ENCODE measurements at places on chromosomes 16 and 17. TPM values are rescaled to one million over a fixed set of nuclear protein-coding genes. Genes with fewer than 3 reads are reported as not detected.

KRTAP4-1 gene
- total RNA-seq = not detected

- H3K4me1 ChIP-seq = peaks cover 11% of the 10 kb centered on the region
- no peaks in the 10 kb centered on the region for H3K27me3 ChIP-seq
- no peak for DNase-seq
- H3K4me3 ChIP-seq = no peak overlapping the region
Observed at GRCh38 chr17:80906364-80907259, 85.0 kb upstream of the CHMP6 start.

DNA sequence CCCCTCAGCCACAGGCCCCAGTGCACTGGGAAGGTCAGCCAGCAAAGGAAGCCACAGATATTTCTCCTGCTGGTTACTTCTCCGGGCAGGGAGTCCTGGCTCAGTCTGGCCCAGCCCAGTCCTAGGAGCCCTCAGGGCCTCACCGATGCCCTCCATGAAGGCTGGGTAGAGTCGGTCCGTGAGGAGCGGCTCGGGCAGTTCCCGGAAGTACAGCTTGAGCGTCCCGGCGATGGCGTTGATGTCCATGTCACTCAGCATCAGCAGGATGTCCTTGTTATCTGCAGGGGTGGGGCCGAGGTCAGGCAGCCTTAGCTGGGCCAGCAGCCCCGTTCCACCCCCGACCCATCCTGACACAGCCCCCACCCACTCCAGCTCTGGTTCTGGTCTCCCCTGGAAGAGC is 13.7 kb downstream of the TIMM22 start:
- no peaks in the 10 kb centered on the region for H3K4me1 ChIP-seq
- H3K27ac ChIP-seq = no peak overlapping the region
- H3K27me3 ChIP-seq = no peaks in the 10 kb centered on the region

- peak overlapping the region; percentile 88 for H3K27ac ChIP-seq
- H3K4me3 ChIP-seq = peak overlapping the region; percentile 53
- peak; percentile 85 for DNase-seq
- H3K27me3 ChIP-seq = no peaks in the 10 kb centered on the region
Observed at GRCh38 chr17:67435122-67435521, 58.0 kb downstream of the PITPNC1 start.

GRCh38 chr16:8730335-8730915 is 56.0 kb downstream of the ABAT start:
- H3K36me3 ChIP-seq = no peaks in the 10 kb centered on the region
- H3K27me3 ChIP-seq = no peaks in the 10 kb centered on the region
- no peak overlapping the region for H3K27ac ChIP-seq
- H3K4me3 ChIP-seq = no peak overlapping the region

ASPHD1 gene
- 0.33 TPM for total RNA-seq
